ENCODE measurements at places on chromosomes 11 and 22.

- peak; percentile 36 for DNase-seq
Observed at GRCh38 chr11:68956142-68956541, 24.6 kb downstream of the MRGPRD start.

GRCh38 chr11:116502641-116503061, 270.1 kb downstream of the BUD13 start:
- DNase-seq = no peak

DNA sequence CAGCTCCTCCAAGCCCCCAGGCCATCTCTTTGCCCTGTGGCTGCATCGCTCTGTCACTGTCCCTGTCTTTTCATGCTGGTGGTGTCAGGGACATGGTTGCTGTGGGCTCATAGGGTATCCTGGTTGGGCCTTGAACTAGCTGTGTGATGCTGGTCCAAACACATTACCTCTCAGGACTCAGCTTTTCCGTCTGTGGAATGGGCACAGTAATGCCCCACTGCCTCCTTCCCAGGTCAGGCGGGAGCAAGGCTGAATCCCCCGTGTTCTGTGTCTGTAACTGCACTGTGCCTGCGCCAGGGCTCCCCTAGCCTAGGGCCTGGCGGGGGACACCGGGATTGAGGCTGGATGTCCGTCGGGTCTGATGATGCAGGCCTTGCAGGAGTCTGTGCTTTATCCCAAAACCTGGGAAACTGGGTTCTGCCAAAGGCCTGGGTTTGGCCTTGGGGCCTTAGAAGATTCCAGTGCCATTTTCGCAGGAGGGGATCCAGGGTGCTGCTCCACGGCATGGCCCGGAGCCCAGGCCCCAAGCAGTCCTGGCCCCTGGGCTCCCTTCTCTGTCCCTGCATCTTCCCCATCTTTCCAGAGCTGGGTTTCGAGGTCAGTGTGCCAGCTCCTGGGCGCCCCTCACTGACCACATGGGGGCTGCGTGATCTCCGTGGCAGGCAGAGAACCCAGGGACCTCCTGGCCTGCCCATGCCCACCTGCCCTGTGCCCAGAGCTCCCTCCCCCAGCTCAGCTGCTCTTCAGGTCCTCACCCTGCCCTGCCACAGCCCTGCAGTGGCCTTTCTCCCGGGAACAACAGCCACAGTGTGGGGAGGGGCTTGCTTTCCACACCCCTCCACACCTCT, 32.7 kb upstream of the CELSR1 start:
- DNase-seq = no peak

DNA sequence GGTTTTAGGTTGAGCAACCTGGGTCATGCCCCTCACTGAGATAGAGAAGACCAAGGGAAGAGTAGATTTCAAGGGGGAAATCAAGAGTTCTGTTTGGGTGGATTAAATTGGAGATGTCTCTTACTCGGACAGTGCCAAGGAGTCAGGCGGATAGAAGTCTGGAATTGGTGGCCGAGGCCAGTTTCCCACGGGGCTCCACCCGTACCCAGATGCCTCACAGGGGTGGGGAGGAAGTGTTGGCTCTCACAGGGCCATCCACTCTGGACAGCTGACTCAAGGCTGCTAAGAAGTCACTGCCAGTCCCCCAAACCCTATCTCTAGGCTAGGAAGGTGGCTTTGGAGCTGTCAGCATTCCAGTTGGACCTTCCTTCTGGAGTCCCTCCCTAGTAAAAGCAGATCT, 79.1 kb upstream of the TIMP3 start:
- DNase-seq = no peak

DNA sequence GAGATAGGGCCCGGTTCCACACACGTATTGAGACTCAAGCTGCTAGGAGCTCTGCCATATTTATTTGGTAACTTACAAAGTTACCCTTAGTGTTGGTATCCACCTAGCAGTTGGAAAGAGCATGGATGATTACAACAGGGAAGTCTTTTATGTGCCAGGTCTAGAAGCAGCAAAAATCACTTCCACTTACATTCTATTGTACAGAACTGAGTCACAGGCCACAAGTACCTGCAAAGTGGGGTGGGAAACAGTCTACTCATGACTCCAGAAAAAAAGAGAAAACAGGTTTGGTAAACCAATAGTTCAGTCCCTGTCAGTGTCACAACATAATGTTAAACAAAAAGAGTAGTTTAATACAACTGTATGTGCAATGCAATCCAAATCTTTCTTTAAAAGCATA, 279.6 kb upstream of the PITPNB start:
- DNase-seq = no peak

DNA sequence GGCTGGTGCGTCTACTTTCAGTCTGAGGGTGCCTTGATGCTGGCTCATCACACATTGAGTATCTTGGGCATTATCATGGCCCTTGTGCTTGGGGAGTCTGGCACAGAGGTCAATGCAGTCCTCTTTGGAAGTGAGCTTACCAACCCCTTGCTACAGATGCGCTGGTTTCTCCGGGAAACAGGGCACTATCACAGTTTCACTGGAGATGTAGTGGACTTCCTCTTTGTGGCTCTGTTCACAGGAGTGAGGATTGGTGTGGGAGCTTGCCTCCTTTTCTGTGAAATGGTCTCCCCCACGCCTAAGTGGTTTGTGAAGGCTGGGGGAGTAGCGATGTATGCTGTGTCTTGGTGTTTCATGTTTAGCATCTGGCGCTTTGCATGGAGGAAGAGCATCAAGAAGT, 4.9 kb downstream of the TLCD5 start:
- DNase-seq = no peak

GRCh38 chr11:20844216-20844615, 174.8 kb downstream of the NELL1 start:
- no peak for DNase-seq

DNA sequence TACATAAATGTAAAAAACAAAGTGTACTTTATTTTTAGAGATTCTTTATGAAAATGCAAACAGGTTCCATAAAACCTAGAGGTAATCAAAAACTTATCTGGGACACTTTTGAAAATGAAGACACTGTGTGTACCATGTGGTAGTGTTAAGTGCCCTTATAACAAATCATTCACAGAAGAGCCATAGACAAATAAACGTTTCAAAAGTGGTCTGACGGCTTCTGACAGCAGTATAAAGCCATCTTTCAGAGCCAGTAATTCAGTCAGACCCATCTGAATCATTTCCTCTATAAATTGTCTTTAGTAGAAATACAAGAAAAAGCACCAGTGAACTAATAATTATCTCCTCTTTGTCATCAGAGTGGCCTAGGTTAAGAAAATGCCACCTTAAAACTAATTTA, 100.0 kb downstream of the PAX6 start:
- DNase-seq = no peak

DNA sequence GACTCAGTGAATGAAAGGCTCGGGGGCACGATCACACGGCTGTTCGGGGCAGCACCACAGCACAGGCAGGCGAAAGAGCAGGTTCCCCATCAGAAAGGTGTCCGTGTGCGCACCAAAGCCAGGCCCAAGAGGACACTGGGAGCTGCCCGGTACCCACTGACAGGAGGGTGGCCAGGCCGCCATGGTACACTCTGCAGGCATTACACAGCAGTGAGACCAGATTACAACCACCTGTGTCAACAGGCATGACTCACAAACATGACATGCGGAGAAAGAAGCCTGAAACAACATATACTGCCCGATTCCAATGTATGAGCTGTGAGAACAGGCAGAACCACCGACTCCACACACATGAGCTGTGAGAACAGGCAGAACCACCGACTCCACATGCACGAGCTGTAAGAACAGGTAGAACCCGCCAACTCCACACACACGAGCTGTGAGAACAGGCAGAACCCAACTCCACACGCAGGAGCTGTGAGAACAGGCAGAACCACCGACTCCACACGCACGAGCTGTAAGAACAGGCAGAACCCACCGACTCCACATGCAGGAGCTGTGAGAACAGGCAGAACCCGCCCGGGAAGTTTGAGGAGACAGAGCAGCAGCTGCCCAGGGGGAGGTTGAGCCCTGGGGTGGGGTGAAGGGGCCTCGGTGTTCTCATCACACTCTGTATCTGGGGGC, 32.6 kb downstream of the KIAA0930 start:
- DNase-seq = no peak

GRCh38 chr22:30441088-30441487, 15.5 kb downstream of the MTFP1 start:
- DNase-seq = no peak

GRCh38 chr22:25388415-25388814, 169.0 kb downstream of the CRYBB2 start:
- no peak for DNase-seq

DNA sequence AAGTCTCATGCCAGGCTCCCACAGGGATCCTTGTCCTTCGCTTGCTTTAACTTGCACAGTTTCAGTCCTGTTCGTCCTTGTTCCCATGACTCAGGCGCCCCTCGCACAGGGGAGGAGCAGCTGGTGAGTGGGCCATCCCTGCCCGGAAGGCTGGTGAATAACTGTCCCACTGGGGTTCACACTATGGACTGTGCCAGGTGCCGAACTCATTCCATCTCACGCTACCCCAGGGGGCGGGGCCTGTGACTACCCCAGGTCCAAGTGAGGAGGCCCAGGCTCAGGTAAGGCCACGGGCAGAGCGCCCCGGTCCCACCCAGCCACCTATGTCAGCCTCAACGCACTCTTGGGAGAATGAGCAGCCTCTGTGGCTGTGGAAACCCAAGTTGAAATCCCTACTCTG, 7.2 kb upstream of the CARD10 start:
- no peak for DNase-seq

DNA sequence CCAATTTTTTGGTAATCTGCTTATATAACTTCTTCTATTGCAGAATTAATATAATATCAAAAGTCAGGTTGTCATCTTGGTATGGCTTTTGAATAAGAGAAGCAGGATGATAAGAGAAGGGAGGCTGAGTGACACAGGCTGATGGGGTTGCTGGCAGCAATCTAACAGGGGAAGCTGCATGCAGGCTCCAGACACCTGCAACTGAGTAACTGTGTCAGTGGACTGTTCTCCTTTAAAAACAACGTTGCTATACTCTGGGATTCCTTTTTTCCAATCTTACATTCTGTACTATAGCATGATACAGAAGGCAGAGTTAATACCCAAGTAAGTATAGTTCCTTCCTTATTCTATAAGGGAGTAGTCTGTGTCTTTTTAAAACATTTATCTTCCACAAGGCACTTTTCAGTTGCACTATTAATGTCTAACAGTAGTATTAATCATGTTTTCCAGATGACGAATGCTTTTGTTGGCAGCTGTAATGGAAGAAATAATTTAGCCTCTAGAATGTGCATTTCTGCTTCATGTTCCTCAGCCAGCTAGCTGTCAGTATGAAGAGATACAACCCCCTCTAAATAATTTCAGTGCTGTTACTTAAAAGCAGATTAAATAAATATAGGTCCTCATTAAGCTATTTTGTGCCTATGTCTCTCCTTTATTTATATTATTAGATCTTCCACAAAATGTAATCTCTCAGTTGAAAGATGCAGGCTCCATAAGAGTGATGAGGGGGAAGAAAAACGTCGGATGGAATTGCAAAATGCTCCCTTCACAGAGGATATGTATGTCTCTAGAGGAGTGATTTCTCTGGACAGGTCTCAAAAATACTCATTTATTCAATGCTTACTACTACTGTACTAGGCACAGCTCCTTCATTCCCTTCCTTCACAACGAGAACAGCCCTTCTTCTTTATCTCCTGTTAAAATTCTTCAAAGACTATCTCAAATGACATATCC, 50.8 kb downstream of the ATG16L2 start:
- no peak for DNase-seq

DNA sequence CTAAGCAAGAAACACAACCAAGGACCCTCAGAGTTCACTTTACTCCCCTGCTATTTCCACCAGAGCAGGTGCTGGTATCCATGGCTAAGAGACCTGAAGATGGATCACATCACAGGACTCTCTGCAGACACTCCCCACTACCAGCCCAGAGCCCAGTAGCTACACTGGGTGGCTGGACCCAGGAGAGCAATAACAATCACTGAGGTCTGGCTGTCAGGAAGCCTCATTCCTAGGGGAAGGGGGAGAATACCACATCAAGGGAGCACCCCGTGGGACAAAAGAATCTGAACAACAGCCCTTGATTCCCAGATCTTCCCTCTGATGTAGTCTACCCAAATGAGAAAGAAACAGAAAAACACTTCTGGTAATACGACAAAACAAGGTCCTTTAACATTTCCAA, 9.0 kb upstream of the MMP7 start:
- DNase-seq = no peak

GRCh38 chr11:113504586-113504985, 29.4 kb upstream of the DRD2 start:
- DNase-seq = no peak

DNA sequence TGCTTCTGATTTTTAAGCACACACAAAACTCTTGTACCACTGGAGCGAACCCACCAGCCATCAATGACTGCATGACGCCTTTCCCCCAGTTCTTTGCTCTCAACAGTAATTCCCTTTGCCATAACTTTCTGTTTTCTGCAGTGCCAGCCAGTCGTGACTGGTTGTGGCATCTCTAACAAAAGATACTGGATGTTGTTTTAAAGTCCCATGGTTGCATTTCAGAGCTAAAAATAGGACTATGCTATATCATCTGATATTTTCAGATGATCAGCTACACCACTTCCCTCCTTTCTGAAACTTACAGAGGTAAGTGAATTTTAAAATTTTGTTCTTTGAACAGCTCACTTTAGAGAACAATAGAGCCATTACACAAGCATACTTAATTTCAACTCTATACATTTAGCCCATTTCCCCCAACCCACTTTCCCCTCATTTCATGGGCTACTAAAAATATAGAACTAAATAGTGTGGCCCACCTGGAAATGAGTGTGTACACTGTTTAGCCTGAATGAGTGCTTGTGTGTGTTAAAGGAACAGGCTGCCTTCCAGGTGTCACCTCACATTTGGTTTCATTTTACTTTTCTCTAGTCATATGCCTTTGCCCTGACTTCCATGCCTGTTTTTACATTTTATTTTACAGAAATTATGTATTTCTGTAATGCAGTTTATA, 136.9 kb upstream of the ZC3H12C start:
- DNase-seq = no peak

- DNase-seq = no peak
Observed at GRCh38 chr11:72409458-72409857, 24.9 kb downstream of the CLPB start.

- DNase-seq = no peak
Observed at GRCh38 chr11:27216270-27217149, 146.5 kb downstream of the CCDC34 start.

DNA sequence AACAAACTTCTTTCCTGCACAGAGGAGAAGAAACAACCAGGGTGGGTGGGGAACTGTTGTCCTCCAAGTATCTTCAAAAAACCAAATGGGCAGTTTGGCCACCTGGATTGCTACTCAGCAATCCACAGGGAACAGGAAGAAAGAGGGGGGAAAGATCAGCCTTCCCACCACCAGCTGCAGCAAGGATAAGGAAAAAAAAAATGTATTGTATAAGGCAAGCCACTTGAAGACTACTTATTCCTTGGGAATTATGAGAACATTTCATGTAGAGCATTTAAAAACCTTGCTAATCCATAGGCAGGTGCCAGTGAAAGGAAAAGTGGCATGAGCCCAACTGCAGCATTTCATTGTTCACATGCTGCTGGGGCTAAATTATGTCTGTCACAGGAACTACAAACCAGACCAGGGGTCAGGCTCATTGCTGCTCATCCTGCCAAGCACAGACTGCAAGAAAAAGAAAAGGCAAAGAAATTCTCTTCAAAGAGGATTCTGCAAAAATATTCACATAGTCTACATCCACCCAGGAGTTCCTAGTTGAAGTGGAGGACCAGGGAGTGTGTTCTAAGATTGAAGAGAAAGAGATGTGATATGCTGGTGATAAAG, 2.2 kb downstream of the RAB30 start:
- DNase-seq = no peak

GRCh38 chr11:113579292-113579940, 104.2 kb upstream of the DRD2 start:
- DNase-seq = no peak

All from CD4-positive, alpha-beta T cell treated with Interleukin-12 subunit alpha and Interleukin-12 subunit beta, for 1 hour (primary cell).